Left ventricle myocardium inferior (tissue), 1 donor: ENCODE measurements at places on chromosomes 6 and 20. TPM values are rescaled to one million over a fixed set of nuclear protein-coding genes. Genes with fewer than 3 reads are reported as not detected.
A peak's percentile ranks its signal among the peaks of the same experiment; 100 is the strongest.

The CGAS gene
- total RNA-seq = 0.96 TPM

The AHI1 gene
- total RNA-seq = 9.3 TPM

The CYP39A1 gene
- 5.4 TPM for total RNA-seq

The CST3 gene
- 576 TPM for total RNA-seq

The PRL gene
- total RNA-seq = not detected

The B3GALT4 gene
- 7.5 TPM for total RNA-seq

The CNR1 gene
- total RNA-seq = 0.66 TPM

The SEC63 gene
- total RNA-seq = 55.0 TPM

- no peak overlapping the region for H3K4me3 ChIP-seq
- H3K27me3 ChIP-seq = no peaks in the 10 kb centered on the region
- no peak for DNase-seq
These were observed 98.8 kb upstream of the CEP85L start for GRCh38 chr6:118750143-118750542.

DNA sequence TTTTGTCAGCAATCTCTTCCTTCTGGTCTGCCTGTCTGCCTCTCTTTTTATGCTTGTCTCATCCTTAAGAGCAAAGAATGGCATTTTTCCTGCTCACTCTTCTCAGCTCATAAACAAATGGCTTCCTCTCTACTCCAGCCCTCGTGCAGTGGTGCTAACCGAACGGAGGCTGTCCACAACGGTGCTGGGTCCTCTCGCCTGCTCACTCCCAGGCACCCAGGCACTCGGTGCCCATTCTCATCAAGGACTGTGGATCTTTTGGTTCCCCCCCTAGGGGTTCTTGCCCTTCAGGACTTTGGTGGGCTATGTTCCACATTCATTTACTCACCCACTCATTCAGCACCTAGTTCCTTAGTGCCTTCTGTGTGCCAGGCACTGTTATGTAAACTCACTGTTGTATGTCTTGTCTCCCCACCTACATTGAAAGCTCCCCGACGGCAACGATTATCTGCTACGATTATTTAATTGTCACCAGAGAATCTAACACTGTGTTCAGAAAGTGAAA is 113.9 kb downstream of the FYN start:
- no peaks in the 10 kb centered on the region for H3K36me3 ChIP-seq
- peaks cover 83% of the 10 kb centered on the region for H3K4me1 ChIP-seq
- DNase-seq = no peak
- no peaks in the 10 kb centered on the region for H3K27me3 ChIP-seq
- H3K4me3 ChIP-seq = no peak overlapping the region

DNA sequence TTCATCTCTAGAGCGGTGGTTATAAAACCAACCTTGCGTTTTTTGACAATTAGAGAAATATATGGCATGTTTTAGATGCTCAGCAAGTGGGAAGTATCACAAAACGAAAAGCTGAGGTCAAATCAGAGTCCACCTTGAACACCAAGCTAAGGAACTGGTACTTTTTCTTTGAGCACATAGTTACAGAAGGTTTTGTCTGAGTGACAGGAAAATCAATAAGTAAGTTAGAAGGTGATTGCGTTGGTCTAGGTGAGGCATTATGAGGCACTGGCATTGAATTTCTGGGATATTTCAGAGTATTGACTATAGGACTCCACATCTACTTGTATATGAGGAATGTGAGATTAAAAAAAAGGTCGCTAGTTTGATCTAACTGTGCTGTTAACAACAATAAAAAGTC is 597 bp upstream of the HINT3 start:
- H3K27me3 ChIP-seq = no peaks in the 10 kb centered on the region
- DNase-seq = no peak
- H3K4me1 ChIP-seq = peaks cover 38% of the 10 kb centered on the region
- peak overlapping the region; percentile 99 for H3K4me3 ChIP-seq
- H3K36me3 ChIP-seq = no peaks in the 10 kb centered on the region
- peak overlapping the region; percentile 96 for H3K27ac ChIP-seq

DNA sequence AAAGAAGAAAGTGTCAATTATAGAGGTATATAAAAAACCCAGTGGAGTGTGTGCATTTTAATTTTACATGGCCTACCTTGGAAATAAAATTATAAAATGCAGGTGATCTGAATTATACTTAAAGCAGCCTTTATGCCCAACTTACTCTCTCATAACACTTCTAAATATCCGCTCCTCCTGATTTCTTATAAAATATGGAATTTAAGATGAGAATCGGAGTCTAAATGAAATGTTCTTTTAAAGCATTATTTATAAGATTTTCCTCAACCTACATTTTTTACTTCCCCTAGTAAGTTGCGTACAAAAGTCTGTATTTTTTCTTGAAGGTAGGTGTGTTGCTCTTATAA is 3.5 kb downstream of the CITED2 start:
- peaks cover 72% of the 10 kb centered on the region for H3K4me1 ChIP-seq
- H3K36me3 ChIP-seq = peaks cover 8% of the 10 kb centered on the region
- peak overlapping the region; percentile 96 for H3K27ac ChIP-seq
- no peak for DNase-seq
- no peaks in the 10 kb centered on the region for H3K27me3 ChIP-seq

DNA sequence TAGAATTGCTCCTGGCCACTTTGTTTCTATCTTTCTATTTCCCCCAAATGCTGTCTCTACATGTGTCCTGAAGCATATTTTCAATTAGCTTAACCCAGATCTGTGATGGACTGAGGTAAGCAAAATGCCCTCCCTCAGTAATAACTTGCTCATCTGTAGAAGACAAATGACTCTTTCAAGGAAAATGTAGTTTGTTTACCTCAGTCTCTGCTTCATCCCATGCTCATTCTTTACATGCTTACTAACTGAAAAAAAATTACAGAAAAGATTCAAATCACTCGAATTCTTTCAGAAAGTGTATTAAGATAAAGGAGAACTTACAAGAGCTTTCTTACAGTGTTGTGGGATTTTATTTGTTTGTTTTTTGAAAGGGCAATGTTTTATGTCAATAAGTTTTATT is 531.1 kb downstream of the LMBRD1 start:
- no peaks in the 10 kb centered on the region for H3K36me3 ChIP-seq
- no peak overlapping the region for H3K27ac ChIP-seq
- H3K27me3 ChIP-seq = no peaks in the 10 kb centered on the region
- H3K4me3 ChIP-seq = no peak overlapping the region

- no peak overlapping the region for H3K4me3 ChIP-seq
- no peak overlapping the region for H3K27ac ChIP-seq
- H3K36me3 ChIP-seq = no peaks in the 10 kb centered on the region
- H3K27me3 ChIP-seq = peaks cover 80% of the 10 kb centered on the region
- H3K4me1 ChIP-seq = peaks cover 10% of the 10 kb centered on the region
These were observed 11.8 kb upstream of the FOXC1 start for GRCh38 chr6:1597924-1598323.

DNA sequence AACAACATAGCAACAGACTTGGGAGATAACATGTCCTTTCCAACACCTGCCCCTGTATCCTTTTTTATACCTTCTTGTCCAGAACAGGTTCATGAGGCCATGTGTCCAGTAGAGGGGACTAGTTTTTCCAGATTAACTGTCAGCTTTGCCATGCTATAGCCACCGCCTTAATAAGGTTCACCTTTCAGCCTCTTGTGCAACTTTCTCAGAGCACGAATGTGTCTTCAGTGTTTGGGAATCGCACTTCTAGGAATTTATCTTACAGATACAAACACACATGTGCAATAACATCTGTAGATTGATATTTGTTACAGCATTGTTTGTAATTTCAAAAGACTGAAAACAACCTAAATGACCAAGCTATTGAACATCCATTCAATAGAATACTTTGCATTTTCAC is 21.4 kb downstream of the NCR2 start:
- H3K36me3 ChIP-seq = no peaks in the 10 kb centered on the region
- H3K27ac ChIP-seq = no peak overlapping the region
- DNase-seq = no peak
- H3K27me3 ChIP-seq = peaks cover 36% of the 10 kb centered on the region

DNA sequence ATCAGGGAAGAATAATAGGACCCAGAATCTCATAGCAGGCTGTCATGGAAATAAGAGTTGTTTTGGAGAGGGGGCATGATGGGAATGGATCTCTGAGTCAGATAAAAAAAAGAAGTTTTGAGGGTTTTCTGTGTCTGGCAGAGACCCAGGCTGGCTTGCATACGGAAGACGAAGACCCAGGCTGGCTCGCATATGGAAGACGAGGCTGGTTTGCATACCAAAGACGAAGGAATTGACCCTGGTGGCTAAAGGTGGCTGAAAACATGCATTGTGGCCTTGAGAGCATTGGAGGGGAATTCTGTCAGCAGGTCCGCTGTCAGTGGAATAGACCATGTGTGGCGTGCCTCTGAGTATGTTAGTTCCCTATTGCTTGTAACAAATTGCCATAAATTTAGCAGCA is 335.1 kb downstream of the BTBD3 start:
- no peaks in the 10 kb centered on the region for H3K27me3 ChIP-seq
- no peaks in the 10 kb centered on the region for H3K4me1 ChIP-seq
- H3K36me3 ChIP-seq = no peaks in the 10 kb centered on the region

DNA sequence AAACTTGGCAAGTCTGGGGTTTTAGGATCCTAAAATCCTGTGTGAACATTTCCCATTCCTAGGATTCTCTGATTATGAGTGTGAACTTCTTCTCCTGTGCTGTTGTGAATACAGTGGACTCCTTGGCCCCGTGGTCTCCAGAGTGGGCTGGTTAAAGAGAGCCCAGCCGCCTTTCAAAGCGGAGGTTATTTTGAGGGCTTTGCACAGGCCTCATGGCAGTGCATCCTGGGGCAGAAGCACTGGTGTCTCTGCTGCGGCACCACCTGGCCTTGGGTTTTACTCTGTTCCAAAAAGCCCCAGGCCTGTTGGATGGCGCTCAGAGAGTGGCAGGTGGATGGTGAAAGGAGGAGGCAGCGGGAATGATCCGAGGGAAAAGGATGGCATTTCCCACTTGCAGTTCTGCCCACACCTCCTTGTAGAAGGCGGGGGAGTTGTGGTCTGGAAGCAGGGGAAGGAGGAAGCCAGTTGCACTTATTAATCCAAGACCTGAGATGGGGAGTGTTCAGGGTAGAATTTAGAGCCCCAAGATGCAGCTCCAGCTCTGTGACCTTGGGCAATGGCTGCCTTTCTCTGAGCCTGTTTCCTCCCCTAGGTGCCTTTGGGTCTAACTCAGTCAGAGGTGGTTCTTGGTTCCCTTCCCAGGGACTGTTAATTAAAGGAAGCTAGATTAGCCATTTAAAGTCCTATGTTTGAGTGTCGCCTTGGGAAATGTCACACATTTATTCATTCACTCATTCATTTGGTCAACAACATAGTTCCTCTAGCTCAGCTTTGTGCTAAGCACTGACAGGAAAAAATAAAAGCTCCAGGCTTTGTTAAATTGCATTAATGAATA is 22.4 kb downstream of the MMP24 start:
- no peak overlapping the region for H3K4me3 ChIP-seq
- H3K27ac ChIP-seq = no peak overlapping the region
- no peaks in the 10 kb centered on the region for H3K36me3 ChIP-seq
- no peak for DNase-seq

DNA sequence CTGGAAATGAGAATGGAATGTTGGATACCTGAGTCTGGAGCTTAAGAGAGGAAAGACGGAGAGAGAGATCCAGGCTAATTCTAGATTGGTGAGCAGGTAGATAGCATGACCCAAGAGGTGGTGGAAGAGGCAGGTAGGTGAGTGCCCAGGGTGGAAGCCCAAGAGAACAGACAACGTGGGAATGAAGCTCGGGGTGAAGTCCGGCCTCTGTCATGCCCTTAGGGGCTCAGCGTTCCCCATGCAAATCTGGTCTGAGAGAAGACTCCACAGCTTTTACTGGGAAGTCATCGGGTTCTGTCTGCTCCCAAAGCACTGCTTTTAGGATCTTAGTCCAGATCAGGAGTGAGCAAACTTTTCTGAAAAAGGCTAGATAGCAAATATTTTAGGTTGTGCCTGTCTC is 3.6 kb downstream of the NELFCD start:
- H3K36me3 ChIP-seq = peaks cover 37% of the 10 kb centered on the region
- H3K4me1 ChIP-seq = peaks cover 60% of the 10 kb centered on the region
- H3K4me3 ChIP-seq = no peak overlapping the region
- H3K27me3 ChIP-seq = no peaks in the 10 kb centered on the region

- peaks cover 52% of the 10 kb centered on the region for H3K4me1 ChIP-seq
- no peaks in the 10 kb centered on the region for H3K36me3 ChIP-seq
- DNase-seq = no peak
- no peaks in the 10 kb centered on the region for H3K27me3 ChIP-seq
- H3K4me3 ChIP-seq = no peak overlapping the region
These were observed 3.8 kb downstream of the SOX12 start for GRCh38 chr20:328975-329695.

GRCh38 chr6:106214531-106214930 is 111.0 kb downstream of the ATG5 start:
- H3K36me3 ChIP-seq = peaks cover 4% of the 10 kb centered on the region
- no peaks in the 10 kb centered on the region for H3K4me1 ChIP-seq
- no peak overlapping the region for H3K27ac ChIP-seq
- no peak for DNase-seq
- no peaks in the 10 kb centered on the region for H3K27me3 ChIP-seq
- no peak overlapping the region for H3K4me3 ChIP-seq

- DNase-seq = no peak
- H3K36me3 ChIP-seq = peaks cover 19% of the 10 kb centered on the region
- H3K4me1 ChIP-seq = peaks cover 55% of the 10 kb centered on the region
- H3K27me3 ChIP-seq = no peaks in the 10 kb centered on the region
- H3K4me3 ChIP-seq = peak overlapping the region; percentile 86
These were observed 1.1 kb downstream of the PPIL4 start for GRCh38 chr6:149544646-149545257.

- H3K36me3 ChIP-seq = no peaks in the 10 kb centered on the region
- no peak for DNase-seq
- no peaks in the 10 kb centered on the region for H3K4me1 ChIP-seq
- peaks cover 73% of the 10 kb centered on the region for H3K27me3 ChIP-seq
These were observed 57.0 kb downstream of the DLGAP4 start for GRCh38 chr20:36362978-36363713.

GRCh38 chr6:33933101-33933500 is 129.3 kb upstream of the MLN start:
- no peak for DNase-seq
- H3K27ac ChIP-seq = no peak overlapping the region
- H3K36me3 ChIP-seq = no peaks in the 10 kb centered on the region
- peaks cover 83% of the 10 kb centered on the region for H3K27me3 ChIP-seq
- no peak overlapping the region for H3K4me3 ChIP-seq
- no peaks in the 10 kb centered on the region for H3K4me1 ChIP-seq

DNA sequence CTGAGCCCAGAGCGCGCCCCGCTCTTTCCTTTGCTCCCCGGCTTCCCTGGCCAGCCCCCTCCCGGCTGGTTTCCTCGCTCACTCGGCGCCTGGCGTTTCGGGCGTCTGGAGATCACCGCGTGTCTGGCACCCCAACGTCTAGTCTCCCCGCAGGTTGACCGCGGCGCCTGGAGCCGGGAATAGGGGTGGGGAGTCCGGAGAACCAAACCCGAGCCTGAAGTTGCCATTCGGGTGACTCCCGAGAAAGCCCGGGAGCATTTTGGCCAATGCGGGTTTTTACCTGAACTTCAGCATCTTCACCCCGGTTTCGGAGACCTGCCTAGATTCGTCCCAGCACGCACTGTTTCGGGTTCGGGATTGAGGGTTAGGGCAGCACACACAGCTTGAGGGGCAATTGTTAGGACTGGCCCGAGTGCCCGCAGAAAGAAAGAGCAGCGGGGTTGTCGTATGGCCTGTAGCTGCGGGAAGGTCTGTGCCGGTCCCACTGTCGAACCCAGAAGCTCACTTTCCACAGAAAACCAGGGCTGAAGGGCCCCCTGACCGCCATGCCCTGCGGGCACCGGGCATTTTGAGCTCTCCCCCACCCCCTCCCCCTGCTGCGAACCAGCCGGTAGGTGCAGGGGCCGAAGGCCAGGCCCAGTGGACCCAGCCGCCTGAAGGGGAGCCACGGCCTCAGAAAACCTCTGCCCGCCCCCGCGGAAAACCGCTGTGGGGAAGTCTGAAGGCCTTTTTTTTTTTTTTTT is 2.1 kb downstream of the FOXP4 start:
- H3K27me3 ChIP-seq = peaks cover 48% of the 10 kb centered on the region
- no peaks in the 10 kb centered on the region for H3K36me3 ChIP-seq
- H3K4me3 ChIP-seq = peak overlapping the region; percentile 91
- H3K27ac ChIP-seq = no peak overlapping the region
- DNase-seq = no peak
